Anterior cingulate cortex (tissue), 58 donors: ENCODE measurements at places on chromosomes 7 and 10.
A peak's percentile ranks its signal among the peaks of the same experiment; 100 is the strongest.

DNA sequence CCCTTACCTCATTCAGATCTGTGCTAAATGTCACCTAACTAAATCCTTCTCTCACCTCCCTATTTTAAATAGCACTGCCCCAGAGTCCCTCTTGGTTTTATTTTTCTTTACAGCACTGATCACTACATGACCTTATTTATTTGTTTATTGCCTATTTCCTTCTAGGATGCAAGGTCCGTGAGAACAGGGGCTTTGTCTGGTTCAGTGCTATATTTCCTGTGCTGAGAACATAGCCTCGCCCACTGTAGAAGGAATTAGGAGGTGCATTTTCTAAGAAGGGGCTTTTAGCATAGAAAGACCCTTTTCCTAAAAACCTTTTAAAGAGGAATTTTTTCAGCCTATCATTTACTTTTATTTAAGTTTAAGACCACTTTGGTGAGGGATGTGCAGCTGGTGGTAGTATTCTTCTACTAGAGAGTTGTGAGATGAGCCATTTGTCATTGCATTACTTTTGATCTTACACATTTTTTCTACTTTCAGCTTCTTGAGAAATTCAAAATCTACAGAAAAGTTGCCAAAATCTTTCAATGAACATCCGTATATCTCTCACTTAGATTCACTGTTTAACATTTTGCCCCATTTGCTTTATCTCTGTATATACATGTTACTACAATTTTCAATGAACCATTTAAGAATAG lies 13.5 kb upstream of the PCGF5 start:
- no peak for DNase-seq

DNA sequence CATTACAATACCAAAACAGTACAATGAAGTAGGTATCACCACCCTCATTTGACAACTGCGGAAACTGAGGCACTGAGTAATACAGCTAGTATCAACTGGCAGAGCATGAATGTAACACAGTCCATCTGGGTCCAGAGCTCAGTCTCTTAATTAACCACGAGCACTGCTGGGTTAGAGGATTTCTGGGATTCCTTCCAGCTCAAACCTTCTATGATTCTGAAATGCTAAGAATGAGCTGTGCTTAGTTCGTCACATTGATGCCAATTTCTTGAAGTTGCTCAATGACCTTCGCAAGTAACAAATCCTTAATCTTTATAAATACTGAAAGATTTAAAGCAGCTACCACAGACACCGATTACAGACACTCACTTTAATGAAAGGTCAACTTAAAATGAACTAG lies 62.5 kb downstream of the SGMS1 start:
- DNase-seq = no peak

DNA sequence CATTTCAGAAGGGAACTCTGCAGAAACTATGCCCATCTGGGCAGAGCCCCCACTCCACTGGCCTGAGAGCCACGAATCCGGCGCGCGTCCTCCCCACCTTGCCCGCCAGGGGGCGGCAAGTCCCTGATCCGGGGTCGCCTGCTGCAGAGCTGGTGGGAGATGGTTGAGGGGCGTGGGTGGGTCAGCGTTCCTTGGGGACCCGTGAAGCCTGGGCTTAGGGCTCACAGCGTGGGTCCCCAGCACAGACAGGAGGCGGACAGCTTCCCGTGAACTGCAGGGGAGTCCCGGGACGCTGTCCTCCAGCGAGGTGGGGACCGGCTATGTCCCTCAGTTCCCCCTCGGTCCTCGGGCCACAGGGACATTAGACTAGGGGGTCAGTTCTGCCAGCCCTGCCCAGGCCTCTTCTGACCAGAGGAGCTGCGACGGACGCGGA lies 585 bp upstream of the POP7 start:
- peak; percentile 65 for DNase-seq

- DNase-seq = peak; percentile 4
Measured at GRCh38 chr7:142438235-142438922, 180.5 kb upstream of the PRSS58 start.

DNA sequence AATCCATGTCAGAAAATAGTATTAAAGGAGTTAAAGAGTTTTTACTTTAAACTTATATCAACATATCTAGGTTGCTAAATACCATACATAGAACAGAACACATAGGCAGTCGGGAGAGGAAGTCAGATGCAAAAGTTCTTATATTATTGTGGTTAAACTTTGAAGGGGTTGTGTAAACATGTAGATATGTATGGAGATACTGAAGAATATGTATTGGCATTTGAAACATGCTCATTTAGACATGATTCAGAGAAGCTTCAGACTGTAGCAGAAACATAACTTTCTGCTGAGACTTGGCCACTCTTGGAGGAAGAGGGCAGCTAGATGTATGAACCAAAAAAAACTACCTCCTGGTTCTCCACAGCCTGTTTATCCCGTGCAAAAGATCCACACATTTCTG lies 103.5 kb upstream of the FERD3L start:
- no peak for DNase-seq

DNA sequence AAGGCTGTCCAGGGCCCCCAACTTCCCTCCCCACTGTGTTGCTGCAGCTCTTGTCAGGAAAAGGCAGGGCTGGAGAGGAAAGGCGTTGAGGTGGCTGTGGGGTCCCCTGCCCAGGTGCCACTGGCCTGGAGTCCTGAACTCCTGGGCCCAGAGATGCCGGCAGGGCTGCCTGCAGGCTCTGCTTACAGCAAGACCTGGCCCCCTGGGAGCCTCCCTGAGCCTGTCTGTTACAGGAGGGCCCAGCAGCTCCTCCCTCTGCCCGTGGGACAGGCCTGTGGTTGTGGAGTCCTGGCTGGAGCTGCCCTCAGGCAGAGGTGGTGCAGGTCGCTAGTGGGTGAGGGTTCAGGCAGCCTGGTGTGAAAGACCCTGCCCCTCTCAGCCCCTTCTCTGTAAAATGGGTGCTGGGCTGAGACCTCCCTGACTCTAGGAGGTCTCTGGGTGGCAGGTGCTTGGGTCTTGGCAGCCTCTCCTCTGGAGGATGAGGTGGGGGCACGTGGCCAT lies 9.9 kb downstream of the ANTXRL start:
- no peak for DNase-seq

GRCh38 chr10:1376384-1376945 lies 320.3 kb downstream of the WDR37 start:
- no peak for DNase-seq

DNA sequence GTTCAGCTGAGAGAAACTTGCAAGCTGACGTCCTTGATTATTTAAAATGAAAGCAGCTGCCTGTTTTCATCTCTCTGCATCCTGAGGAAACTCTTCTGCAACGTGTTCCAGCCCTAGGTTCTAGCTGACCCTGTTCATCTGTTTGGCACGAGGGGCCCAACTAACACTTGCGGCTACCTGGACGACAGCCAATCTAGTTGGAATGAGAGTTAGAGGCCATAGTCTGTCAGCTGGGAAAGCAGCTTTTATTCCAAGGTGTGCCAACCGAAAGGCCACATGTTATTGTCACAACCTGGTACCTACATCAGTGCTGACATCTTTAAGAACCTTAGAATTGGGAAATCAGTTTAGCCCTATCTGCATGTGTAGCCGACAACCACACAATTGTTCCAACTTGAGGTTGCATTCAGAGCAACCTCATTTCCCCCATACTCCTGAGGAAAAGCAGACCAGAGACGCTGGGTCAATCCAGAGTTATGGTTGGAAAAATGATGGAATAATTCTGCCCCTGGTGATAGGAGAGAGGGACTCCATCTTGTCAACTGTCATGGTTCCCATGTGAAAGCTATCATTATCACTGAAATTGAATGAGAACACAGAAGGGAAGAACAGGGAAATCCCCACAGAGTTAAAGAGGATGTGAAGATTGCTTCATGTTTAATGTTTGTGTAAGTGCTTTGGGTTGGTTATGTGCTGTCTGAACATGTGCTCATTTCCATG lies 121.6 kb downstream of the EGFR start:
- DNase-seq = no peak

DNA sequence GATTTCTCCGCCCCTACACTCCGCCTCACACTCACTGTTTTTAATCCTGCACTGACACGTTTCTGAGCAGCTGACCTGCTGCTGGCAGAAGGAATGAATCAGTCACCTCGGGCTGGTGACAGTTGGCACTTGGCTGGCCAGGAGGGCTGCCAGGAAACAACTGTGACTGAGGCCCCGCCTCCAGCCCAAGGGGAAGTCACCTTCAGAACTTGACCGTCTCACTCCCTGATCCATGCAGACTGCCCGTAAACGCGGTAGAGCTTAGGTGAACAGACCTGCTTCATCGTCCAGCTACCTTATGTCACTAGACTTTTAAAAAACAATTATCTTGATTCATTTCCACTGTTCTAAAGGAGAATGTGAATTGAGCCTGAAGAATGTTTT lies 107.5 kb downstream of the DOCK1 start:
- peak; percentile 12 for DNase-seq

DNA sequence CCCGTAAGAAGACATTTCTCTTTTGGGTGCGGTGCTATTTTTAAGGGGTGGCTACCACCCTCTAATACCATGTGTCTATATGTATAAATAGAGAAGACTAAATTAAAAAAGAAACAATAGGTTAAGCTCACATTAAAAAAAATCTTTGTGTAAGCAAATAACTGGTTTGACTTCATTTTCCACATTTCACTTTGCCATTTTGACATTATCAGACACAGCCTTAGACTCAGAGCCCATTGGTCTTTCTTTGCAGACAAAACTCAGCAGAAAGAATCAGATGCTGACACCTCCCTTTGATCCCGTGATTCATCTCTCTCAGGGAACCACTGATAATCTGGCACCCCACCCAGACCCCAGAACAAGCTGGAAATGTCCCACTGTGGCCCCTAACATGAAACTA lies 74.5 kb downstream of the EMX2 start:
- no peak for DNase-seq

DNA sequence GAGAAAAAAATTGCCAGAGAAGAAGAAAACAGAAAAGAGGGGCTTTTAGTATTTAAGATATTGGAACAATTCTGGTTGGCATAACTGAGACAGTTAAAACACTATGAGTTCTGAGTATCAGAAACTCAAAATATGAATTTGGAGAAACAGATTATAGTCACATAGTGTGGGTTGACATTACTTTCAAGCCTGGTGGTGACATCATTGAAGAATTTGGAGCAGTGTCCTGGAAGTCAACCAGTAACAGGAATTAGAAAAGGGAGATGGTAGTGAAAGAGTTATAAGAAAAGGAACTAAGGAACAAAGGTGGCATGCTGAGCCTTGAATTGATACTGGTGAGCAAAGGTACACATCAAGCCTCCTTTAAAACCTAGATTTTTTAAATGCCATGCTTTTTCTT lies 88.2 kb downstream of the ZNF438 start:
- no peak for DNase-seq

GRCh38 chr10:123995082-123995460 lies 98.3 kb downstream of the CHST15 start:
- DNase-seq = no peak

GRCh38 chr7:129902788-129903422 lies 49.9 kb downstream of the UBE2H start:
- DNase-seq = no peak

- DNase-seq = no peak
Measured at GRCh38 chr7:17027143-17027788, 145.5 kb upstream of the AGR3 start.

DNA sequence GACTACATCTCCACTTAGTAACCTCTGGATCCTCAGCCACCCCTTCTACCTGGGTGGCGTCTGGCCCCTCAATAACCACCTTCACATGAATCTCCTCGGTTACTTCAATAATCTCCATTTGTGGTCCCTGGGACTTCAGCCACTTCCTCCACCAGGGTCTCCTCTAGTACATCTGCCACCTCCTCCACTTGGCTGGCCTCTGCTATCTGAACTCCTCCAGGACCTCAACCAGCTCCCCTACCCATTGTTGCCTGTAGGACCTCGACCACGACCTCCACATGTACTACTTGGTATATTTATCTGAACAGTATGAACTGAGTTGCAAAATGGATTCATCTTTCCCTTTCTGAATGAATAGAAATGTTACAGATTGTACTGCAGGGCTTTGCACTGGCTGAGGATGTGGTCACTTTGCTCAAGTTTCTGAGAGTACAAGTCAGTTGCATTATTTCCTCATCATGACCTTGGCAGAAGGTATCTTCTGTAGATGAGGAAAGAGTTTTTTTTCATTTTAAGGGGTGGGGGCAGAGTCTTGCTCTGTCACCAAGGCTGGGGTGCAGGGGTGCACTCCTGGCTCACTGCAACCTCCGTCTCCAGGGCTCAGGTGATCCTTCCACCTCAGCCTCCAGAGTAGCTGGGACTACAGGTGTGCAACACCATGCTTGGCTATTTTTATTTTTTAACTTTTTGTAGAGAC lies 36.0 kb downstream of the MAT1A start:
- DNase-seq = no peak

- no peak for DNase-seq
Measured at GRCh38 chr10:130403153-130404075, 267.2 kb downstream of the GLRX3 start.

- DNase-seq = no peak
Measured at GRCh38 chr7:159143780-159144757, 598 bp downstream of the VIPR2 start.

- no peak for DNase-seq
Measured at GRCh38 chr7:40746841-40747556, 612.2 kb downstream of the SUGCT start.

GRCh38 chr7:133654547-133654946 lies 401.7 kb downstream of the EXOC4 start:
- no peak for DNase-seq

DNA sequence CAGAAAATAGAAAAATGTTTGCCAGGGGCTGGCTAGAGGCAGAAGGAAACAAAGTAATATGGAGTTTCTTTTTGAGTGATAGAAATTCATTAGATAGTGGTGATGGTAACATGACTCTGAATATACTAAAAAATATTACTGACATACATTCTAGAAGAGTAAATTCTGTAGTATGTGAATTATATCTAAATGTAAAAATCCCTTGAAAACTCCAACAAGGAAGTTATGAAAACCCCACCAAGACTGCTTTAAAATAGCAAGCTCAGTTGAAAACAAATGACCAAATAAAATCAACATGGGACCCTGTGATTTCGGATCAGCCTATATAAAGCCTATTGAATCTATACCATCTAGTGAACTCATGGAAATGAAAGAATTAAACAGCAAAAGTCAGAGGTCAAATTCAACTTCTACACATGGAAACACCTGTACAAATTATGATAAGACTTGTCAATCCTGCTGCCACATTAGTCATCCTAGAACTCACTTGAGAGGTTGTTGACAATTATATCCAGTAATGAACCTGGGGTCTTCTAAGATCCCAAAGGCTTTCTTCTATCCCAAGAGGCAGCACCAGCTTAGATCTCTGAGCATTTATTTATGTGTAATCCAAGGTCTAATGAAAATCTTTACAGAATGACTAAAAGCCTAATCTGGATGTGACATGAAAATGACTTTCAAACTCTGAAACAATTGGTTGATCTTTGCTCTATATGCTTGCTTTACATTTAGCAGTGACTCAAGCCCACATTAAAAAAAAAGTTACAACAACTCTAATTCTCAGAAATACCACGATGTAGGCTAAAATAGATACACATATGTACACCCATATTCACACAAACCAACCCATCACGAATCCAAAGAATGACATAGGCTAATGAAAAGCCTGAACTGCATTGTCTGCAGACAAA lies 59.3 kb downstream of the OSBPL3 start:
- DNase-seq = no peak

- no peak for DNase-seq
Measured at GRCh38 chr7:2812114-2812487, 32.0 kb downstream of the GNA12 start.

GRCh38 chr10:78664929-78665553 lies 403.7 kb upstream of the ZMIZ1 start:
- DNase-seq = no peak

GRCh38 chr10:127354255-127354654 lies 157.9 kb upstream of the INSYN2A start:
- no peak for DNase-seq

GRCh38 chr7:153385502-153385901 lies 626.0 kb downstream of the ACTR3B start:
- DNase-seq = no peak

- DNase-seq = no peak
Measured at GRCh38 chr7:34759477-34760125, 101.6 kb downstream of the NPSR1 start.
